ENCODE measurements at places on chromosomes 5 and 9.

DNA sequence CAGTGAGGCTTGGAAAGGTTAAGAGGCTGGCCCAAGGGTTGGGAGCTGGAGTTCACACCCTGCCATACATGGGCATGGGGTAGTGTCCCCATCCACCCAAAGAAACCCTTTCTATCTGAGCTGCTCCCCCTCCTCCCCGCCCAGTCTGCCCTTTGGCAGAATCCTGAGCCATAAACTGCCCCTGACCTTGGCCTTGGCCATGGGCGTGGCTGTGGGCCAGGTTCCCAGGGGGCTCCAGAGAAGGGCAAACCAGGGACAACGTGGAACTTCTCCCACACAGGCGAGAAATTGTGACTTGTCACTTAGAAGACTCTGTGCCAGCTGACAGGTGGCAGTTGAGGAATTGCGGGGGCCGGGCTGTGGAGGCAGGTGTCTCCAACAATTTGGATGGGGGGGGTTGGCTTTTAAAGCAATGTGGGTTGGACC is 4.8 kb downstream of the FAM78A start:
- no peak for DNase-seq

DNA sequence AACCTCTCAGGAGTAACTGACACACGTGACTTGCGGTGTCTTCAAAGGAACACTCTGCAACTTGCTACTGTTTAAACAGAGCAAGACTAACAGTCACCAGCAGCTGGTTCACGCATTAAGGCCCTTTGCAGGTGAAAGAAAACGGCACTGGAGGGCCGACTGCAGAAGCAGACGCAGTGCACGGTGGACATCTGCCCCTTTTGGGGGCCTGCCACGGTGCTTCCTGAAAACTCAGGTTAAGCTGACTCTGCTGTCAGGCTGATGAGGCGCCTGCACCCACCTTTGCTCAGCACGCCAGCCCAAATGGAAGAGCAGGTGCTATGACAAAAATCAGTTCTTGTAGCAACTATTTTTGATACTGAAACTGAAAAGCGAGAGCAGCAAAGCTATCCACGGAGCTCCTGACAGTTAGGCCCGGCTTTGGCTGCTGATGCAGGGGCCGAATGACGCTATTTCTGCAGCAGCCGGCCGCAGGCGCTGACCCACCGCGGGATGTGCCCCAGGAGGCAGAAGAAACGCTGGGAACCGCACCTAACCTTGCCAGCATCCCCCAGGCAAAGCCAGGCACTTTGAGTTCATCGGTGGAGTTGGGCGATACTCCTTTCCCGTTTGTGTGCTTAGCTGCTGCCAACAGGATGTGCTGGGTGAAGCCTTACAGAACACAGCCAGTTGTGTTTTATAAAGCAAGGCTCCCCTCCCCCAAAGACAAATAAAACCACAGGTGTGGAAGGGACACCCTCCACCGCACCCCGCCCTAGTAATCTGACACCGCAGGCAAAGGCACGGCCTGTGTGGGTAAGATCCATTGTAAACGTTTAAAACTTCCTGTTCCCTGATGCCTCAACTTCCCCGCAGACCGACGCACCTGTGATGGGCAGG is 21.1 kb upstream of the TERT start:
- no peak for DNase-seq

DNA sequence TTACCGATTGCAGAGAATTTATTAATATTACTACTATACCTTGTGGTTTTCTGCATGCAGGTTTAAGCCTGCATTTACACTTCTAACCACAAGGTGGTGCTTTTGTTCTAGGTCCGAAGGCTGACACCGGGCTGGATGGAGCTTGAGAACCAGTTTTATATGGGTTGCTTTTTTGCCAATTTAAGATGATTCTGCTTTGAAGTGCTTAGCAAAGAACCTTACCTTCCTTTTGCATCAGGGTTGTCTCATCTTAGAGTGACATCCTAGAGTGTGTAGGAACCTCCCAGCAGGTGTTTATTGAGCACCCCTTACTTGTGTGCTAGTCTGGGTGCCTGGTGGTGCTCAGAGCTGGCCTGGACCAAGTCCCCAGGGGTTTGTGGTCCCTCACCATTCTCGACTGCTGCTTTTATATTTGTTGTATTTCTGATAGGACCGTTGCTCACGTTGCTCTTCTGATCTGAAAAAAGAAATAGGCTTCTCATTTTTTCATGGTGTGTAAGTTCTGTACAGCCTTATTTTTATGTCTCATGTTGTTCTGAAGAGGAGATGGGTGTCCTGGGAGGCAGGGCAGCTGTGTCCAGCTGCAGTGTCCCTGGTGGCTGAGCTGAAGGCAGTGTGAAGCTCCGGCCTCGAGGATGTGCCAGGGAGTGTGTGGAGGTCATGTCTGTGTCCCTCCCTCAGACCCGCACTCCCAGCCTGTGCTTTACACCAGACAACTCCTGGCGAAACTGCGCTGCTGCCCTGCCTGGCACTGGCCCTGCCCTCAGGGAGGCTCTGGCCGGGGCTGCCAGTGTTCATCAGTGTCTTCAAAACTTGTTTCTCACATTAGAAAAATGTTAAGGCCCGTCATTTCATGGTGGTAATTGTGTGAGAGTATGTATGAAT is 54.3 kb downstream of the EHMT1 start:
- peak; percentile 72 for DNase-seq

- DNase-seq, result no peak
These were observed 9.5 kb downstream of the PRRC2B start for GRCh38 chr9:131403493-131403773.

Measured in EH (cell line).